ENCODE measurements at places on chromosomes 6 and 20.

GRCh38 chr20:51100617-51101016 lies 77.7 kb upstream of the KCNG1 start:
- DNase-seq, result no peak

DNA sequence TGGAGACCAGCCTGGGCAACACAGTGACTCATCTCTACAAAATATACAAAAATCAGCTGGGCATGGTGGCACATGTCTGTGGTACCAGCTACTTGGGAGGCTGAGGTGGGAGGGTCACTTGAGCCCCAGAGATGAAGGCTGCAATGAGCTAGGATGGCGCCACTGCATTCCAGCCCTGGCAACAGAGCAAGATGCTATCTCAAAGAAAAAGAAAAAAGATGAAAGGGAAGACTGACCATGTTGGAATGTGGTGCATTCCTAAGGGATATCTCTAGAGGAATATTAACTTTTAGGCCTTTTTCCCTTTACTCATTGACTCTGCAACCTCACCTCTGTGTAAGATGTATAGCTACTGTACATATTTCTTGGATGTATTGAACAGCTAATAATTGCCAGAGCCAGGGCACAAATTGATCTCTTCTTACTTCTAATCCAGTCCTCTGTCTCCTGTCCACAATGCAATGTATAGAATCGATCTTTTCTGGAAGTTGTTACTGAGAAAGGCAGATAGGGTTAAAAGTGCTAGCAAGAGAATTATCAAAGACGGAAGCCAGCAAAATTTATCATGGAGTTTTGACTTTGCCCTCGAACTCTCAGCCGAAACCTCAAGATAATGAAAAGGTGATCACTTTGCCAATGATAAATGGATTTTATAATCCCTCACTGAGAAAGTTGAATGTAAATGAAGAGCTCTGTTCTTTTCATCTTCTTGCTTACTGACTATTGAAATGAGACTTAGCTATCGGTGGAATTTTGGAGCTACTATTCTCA lies 46.3 kb downstream of the GCNT2 start:
- no peak for DNase-seq

DNA sequence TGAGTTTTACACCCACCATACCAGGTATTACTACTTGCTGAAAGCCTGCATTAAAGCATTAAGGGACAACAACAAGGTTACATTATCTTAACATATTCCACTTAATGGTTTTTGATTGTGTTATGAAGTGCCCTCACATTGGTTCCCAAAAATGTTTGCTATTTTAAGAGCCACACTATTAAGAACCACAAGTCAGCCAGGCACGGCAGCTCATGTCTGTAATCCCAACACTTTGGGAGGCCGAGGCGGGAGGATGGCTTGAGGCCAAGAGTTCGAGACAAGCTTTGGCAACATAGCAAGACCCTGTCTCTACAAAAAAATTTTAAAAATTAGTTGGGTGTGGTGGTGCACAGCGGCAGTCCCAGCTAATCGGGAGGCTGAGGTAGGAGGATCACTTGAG lies 28.2 kb downstream of the ATXN1 start:
- DNase-seq, result no peak

DNA sequence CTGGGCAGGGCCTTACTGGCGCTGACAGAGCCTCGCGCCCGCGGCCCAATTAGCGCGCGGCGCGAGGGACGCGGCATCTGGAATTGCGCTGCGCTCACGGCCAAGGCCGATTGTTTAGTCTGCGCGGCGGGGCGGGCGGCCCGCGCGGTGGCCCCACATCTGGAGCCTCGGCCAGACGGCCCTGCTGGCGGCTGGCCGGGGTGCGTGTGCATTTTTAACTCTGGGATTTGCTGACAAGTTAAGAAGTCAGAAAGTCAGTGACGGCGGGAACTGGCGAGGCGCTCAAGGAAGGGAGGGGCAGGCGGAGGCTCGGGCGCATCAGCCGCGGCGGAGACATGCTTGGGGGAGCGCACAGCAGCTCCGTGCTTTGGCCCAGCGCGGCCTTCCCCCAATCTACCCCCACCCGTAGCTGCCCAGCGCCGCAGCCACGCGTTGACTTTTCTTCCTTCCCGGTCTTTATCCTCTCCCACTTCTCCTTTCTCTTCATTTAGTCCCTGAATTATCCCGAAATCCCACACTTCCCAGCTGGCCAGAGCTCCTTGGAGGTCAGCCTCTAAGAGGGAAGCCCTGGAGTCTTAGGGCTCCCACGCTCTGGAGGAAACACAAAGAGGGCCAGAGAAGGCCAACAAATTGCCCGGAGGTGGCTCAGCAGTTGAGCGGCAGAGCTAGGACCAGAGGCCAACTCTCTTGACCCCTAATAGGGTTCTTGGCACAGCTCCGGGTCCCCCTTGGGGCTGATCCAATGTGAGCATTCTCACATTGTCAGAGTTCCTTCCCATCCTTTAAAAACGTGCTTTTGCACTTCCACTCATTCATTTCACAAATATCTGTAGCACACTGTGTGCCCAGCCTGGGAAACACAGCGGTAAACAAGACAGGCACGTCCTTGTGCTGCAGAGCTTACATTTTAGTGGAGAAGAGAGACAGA lies 40.8 kb upstream of the FOXP4 start:
- DNase-seq, result no peak

GRCh38 chr6:105301756-105302616 lies 100.9 kb downstream of the PREP start:
- DNase-seq, result no peak

DNA sequence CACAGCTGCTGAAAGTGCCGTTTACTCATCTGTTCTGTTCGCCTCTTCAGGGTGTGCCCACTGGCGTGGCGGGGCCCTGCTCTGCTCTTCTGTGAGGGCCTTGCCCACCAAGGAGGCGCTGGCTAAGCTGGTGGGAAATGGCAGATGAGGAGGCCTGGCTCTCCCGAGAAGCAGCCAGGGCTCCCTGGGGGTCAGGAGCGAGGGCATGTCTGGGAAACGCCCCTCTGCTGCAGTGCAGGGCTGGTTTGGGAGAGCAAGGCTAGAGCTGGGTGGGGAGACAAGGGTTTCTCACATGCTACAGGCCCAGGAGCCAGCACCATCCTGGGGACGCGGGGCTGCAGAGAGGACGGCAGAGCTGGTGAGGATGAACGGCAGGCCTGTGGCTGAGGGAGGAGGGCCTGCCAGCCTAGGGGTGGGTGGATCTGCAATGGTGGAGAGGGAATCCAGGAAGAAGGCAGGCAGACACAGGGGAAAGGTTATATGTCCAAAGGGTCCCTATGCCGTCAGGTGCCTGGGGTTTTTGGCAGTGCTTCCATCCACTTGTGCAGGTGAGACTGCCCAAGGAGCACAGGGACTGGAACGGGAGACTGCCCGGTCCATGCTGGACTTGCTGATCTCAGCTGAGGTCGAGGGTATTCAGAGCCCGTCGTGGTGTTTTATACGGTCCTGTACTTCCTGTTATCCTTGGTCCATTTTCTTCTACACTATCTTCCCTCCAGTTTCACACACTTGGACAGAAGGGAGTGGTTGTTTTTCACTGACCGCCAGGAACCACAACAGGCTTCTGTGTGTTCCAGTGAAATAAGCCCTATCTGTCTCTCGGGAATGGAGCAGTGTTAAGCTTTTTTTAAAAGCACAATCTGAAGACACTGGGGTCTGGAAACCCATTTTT lies 119.2 kb downstream of the SYCP2 start:
- no peak for DNase-seq

DNA sequence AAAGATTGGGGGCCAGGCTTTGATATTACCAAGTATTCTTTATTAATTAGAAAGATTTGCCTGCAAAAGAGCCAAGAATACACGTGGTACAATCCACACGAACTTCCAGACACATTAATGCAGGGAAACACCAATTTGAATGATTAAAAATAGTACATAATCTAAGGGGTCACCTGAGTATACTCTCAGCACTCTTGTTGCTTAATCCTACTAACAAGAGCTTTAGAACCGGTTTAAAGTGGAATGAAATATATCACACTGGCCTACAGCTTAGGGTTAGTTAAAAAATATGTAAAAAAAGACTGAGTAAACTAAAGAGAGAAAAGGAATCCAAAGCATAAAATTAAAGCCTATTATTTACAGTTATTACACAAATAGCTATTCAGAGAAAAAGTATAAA lies 49.0 kb downstream of the COL9A1 start:
- no peak for DNase-seq

- no peak for DNase-seq
These were observed 18.6 kb downstream of the SNX14 start for GRCh38 chr6:85574932-85575598.

- no peak for DNase-seq
These were observed 107.8 kb upstream of the AHI1 start for GRCh38 chr6:135605278-135605790.

DNA sequence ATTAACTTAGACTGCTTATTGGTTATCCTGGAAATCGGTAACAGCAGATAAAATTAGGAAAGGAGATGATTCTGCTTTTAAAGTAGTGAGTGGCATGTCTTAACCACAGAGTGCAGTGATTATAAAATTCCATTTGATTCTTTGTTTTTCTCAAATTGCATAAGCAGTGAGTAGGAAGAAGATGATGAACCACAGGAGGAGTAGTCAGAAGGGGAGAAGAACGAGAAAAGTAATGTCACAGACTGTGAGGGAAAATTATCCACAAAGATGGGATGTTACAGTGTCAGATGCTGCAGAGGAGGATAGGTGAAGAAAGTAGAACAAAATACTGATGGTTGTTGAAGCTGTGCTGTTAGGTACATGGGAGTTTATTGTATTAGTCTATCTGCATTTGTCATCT lies 63.0 kb downstream of the ITCH start:
- DNase-seq, result no peak

DNA sequence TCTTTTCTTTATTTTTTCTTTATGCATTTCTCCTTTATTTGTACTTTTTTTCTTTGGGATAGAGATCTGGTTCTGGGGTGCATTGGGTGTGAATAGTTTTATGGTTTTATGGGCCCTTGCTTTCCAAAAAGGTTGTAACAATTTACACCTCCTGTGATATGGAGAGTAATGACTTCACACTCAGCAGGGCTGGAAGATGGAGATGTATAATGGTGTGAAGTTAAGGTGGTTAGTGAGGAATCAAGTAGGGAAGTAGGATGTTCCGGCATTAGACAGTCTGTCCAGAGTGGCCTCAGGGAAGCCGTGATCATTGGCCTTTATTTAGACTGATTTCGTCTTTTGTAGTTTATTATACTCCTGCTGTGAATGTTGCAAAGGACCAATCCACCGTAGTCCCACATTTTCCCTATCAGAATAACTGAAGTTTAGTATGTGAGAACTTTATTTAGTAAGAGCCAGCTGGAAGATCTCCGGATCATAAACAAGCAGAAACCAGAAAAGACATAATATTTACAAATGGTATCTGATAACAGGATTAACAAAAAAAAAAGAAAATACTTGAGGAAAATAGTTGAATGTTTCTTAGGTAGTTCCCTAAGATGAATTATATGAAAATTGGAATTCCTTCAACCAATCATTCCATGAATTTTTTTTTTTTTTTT lies 255.5 kb downstream of the TBC1D7 start:
- no peak for DNase-seq

DNA sequence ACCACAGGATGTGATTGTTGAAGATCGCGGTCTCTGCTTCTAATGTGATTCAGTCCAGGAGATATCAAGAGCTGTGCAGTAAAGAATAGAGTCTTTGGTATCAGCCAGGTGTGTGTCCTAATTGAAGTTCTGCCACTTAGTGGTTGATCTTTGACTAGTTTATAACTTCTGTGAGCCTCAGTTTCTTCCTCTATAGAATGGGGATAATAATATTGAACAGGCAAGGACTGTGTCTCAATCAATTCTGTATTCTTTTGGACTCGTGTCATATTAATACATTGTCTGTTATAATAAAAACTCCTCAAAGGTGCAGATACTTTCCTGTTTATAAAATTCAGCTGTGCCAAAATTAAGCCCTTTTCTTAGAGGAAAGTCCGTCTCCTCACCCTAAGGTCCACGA lies 23.1 kb upstream of the NCOA6 start:
- no peak for DNase-seq

- no peak for DNase-seq
These were observed 61.6 kb upstream of the MRPS10 start for GRCh38 chr6:42279144-42279781.

GRCh38 chr20:44442298-44443070 lies 33.2 kb upstream of the TTPAL start:
- DNase-seq, result no peak

DNA sequence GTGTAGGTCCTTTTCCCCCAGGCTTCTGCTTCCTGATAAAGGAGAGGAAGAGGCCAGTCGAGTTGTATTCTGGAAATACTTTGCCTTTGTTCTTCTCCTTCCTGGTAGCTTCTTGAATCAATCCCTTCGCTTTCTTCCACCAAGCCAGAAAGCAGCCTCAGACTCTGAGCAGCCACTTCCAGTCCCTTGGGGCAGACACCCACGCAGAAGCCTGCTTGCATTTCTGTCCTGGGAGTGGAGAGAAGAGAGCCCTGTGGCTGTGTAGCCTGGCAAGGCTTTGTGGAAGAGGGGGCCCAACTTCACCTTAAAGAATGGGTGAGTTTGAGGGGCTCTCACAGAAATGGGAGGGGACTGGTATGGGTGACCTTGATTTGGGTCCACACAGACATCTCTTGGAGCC lies 211.0 kb upstream of the SSTR4 start:
- no peak for DNase-seq

DNA sequence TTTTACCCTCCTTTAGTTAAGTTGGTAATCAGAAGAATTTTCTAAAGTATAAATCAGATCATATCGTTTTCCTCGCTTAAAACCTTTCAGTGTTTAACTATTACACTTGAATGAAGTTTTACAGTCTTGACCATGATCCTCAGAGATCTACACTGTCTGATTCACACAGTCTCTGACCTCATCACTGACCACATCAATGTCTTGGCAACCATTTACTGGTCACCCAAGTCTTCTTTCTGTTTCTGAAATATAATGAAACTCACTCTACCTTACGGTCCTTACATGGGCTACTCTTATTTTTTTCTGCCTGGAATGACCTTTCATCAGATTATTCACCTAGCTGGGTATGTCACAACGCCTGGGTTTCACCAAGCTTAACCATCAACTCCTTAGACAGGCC lies 71.4 kb downstream of the ADGB start:
- no peak for DNase-seq

GRCh38 chr20:9177278-9177677 lies 108.4 kb downstream of the PLCB4 start:
- DNase-seq, result no peak

DNA sequence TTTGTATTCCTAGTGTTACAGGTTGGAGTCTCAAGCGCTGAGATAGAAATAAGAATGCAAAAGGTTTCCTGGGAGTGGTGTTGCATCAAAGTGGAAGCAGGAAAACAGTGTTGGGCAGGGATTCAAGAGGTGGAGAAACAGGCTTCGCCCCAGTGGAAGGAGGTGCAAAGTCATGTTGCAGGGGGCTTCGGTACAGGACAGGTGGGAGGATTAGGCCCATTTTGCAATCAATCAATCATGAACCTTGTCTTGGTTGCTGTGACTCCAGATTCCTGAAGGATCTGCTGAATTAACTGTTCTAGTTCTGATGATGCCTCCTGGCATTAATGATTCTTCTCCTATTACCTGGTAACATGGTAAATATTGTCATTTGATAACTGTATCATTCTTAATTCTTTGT lies 22.4 kb upstream of the FAM217A start:
- no peak for DNase-seq

- DNase-seq, result no peak
These were observed 220.1 kb upstream of the DTNBP1 start for GRCh38 chr6:15882915-15883314.

GRCh38 chr6:39416728-39417127 lies 94.2 kb upstream of the KCNK16 start:
- DNase-seq, result no peak
